ENCODE measurements at places on chromosomes 11 and 22.

DNA sequence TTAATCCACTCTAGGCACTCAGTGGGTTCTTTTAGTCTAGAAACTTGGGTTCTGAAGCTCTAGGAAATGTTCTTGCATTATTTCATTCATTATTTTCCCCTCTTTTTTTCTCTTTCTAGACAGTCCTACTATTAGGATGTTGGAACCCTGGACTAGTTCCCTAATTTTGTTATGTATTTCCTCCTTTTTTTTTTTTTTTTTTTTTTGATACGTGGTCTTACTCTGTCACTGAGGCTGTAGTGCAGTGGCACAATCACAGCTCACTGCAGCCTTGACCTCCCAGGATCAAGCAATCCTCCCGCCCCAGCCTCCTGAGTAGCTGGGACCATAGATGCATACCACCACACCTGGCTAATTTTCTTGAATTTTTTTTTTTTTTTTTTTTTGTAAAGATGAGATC is 9.4 kb downstream of the UPB1 start:
- DNase-seq, result no peak

DNA sequence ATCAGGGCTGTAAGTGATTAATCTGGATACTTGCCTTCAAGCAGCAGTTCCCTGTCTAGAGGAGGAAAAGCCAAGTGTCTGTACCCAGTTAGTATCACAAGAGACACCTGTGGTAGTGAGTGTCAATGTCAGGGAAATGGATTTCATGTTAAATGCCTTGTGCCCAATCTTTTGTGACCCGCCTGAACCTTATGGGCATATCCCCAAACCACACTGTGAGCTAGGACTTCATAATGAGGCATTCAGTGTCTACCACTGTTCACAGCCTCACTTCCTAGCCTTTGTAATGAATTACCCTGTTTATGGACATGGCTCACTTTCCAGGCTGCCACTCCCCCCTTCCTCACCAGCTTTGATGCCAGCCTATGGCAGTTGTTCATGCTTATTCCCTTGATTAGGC is 125.1 kb downstream of the TRIM44 start:
- no peak for DNase-seq

- DNase-seq, result no peak
These were observed 3.9 kb downstream of the TEAD1 start for GRCh38 chr11:12678092-12678491.

DNA sequence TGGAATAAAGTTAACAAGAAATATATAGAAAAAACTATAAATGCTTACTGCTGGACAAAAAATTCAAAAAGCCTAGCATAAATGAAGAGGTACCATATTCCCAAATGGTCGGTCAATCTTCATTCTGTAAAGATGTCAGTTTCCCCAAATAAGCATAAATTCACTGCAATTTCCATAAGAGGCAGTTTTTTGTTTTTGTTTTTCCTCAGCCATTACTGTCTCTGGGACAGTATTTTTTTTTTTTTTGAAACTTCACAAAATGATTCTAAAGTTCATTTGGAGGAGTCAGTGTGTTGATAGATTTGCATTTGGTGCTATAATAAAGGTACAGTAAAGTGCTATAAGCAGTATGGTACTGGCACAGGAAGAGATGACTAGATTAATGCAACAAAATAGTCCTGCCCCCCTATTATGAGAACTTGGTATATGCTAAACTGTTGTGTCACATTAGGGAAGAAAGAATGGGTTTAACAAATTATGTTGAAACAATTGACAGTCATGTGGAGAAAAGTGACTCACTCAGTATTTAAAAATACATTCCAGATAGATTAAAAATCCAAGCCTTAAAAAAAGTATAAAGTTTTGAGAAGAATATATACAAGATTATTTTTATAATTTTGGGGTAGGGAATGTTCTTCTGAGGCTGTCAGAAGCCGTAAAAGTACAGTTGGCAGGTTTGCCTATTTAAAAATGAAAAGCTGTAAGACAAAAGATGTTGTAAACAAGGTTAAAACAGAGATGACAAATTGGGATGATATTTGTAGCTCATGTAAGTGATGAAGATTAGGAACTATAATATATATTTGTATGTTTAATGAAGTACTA is 2.6 kb upstream of the FTH1 start:
- DNase-seq, result no peak

GRCh38 chr22:39956932-39957664 is 3.1 kb upstream of the TMA7B start:
- no peak for DNase-seq

Measured in activated naive CD4-positive, alpha-beta T cell (primary cell).